ENCODE measurements at places on chromosomes 3 and 15.

DNA sequence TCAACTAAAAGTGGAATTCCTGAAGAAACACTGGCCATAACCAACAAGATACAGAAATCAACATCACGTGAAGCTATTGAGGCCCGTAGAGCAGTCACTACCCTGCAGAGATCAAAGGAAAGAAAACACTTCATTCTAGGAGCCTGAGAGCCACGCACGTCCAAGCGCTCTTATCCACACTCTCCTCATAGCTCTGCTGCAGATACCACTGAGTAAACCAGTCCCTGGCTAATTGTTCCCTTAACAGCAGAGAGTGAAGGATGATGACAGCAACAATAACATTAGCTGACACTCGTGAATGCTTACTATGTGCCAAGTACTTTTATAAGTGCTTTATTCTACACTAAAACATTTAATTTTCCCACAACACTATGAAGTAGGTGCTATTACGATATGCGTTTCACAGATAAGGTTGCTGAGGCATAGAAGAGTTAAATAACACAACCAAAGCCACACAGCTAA is 271.0 kb upstream of the GADL1 start:
- DNase-seq = no peak

DNA sequence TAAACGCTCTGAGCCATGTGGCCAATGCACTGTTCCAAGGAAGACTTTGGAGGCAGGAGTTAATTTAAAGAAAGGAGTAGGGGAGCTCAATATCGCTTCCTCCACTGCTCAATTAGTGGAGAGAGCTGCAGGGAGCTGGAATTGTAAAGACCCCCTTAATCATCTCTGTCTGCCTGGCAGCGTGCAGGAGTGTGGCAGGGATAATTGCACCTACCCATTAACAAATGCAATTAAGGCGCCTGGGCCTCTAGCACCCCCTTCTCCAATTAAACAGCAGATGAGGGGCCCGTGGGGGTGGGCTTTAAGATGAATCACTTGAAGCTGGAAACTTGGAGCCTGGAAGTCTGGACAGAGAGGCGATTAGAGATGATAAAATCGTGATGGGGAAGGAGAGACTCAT is 61.7 kb upstream of the GLCE start:
- DNase-seq = no peak

DNA sequence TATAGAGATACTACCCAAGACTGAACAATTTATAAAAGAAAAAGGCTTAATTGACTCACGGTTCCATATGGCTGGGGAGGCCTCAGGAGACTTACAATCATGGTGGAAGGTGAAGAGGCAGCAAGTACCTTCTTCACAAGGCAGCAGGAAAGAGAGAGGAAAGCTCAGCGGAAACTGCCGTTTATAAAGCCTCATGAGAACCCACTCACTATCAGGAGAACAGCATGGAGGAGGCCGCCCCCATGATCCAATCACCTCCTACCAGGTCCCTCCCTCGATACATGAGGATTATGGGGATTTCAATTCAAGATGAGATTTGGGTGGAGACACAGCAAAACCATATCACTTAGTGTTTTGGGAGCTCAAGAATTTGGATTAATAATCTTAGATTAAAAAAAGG is 240.2 kb downstream of the UACA start:
- DNase-seq = no peak

DNA sequence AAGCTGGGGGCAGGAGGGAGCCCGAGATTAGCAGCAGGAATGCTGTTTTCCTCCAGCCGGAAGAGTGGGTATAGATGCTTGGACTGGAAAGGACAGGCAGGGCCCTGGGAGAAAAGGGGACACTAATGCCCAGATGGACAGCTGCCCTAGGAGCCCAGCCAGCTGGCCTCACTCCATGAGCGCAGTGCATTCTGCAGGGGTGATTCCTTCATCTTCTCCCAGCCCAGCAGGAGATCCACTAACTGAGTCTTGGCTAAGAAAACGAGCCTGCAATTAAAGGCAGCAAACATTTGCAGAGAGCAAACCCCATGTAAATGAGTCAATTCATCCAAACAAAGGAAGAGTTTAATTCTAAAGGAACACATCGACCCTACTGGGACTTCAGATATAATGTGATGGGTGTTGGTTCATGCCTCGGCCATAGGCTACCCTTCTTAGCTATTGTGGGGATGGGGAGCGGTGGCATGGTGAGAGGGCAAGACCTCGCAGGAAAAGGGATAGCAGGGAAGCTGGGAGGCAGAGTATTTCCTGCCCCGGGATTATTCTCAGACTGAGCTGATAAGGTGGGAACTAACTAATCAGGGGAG is 13.3 kb upstream of the MINAR1 start:
- no peak for DNase-seq

DNA sequence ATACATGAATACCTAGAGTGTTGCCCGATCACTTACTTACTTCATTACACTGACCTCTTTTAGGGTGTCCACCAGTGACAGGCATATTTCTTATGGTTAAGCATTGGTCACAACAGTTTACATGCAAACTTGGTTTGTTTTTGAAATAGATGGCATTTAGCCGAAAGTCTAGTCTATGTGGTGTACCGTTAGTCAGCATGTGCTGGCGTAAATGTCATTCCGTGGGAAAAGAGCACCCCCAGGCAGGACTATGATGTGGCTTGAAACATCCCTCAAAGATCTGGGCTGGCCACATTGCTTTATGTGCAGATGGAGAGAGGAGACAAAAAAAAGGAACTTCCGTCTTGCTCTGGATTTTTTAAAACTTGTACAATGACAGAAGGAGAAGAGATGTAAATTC is 357.0 kb upstream of the ICE2 start:
- no peak for DNase-seq

DNA sequence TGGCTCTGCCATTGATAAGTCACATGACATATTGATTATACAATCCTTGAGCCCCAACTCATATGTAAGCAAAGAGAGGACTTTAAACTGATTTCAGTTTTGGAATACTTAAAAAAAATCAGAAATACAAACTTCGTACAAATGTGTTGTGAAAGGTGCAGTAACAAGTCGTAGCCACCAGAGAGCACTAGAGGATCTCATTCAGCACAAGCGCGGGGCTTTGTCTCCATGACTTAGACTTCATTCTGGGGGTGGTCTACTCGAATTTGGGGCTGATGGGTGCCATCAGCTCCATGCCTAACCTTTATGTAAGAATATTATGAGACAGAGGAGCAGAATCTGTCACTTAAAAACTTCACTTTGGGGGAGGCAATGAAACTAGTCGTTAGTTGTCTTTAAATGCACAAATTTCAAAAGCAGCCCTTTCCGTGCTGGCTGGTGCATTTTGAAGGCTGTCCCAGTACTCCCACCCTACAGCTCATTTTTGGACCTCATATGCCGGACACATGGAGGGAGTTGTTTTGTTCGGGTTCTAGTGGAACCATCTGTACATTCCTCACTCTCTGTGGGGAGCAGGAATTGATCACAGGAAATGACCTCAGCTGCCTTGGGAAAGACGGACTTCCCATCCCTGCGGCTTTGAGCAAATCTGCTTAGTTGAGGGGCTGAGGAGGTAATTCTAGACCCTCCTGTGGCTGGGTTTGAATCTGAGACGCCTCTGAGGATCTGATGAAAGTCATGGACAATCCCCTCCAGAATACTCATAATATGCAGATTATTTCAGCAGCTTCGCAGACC is 27.5 kb upstream of the MASP1 start:
- no peak for DNase-seq

GRCh38 chr3:186722457-186722856 is 5.3 kb downstream of the KNG1 start:
- DNase-seq = no peak

- no peak for DNase-seq
Measured at GRCh38 chr3:133662278-133662651, 524 bp upstream of the TOPBP1 start.

DNA sequence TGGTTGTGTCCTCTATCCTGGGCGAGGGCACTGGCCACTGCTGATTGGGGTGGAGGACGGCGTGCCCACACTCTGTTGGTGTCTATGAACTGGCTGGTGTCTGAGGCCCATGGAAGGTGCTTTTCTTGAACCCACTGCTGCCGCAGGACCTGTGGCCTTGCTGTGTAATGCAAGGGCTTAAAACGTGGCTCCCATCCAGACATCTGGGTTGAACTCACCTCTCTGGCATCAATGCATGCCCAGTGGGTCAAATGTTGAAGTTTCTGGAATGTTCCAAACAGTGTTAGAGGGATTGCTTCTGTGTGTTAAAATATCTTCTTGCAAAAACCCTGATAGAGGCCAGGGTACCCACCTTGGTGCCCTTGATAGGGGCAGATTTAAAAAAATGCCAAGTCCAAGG is 42.6 kb downstream of the FAM3D start:
- no peak for DNase-seq

- DNase-seq = no peak
Measured at GRCh38 chr3:185796431-185797107, 28.3 kb downstream of the IGF2BP2 start.

DNA sequence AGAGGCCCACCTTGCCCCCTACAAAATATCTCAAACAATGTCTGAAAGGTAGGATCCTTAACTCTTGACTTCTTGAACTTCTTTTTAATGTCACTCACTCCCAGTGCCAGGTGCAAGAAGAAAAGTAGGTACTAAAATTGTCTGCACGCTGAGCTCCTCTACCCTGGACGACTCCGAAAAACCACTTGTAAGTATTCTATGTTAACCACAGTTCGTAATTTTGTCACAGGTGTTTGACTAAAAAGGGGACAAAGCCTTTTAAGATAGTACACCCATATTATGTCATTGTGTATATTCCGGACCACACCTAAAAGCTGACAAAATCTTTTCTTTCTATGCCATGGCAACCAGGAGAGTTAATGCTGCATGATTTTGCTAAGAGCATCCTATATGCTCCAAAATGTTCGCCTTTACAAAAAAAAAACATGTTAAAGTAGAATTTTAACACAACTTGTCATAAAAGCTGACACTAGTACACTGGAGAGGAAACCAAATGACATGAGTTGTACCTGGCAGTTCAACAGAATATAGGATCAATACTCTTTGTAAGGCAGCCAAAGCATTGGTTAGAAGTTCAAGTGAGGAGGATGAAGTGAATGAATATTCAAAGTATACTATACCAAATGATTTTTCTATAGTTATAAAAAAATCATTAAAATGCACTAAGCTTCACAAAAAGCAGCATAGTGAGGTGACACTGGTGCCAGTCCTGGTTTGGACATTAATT is 210.5 kb downstream of the FOXP1 start:
- no peak for DNase-seq

GRCh38 chr3:159765860-159766294 is 222.8 kb upstream of the IL12A start:
- no peak for DNase-seq

- no peak for DNase-seq
Measured at GRCh38 chr15:64856429-64857145, 14.9 kb downstream of the PLEKHO2 start.

DNA sequence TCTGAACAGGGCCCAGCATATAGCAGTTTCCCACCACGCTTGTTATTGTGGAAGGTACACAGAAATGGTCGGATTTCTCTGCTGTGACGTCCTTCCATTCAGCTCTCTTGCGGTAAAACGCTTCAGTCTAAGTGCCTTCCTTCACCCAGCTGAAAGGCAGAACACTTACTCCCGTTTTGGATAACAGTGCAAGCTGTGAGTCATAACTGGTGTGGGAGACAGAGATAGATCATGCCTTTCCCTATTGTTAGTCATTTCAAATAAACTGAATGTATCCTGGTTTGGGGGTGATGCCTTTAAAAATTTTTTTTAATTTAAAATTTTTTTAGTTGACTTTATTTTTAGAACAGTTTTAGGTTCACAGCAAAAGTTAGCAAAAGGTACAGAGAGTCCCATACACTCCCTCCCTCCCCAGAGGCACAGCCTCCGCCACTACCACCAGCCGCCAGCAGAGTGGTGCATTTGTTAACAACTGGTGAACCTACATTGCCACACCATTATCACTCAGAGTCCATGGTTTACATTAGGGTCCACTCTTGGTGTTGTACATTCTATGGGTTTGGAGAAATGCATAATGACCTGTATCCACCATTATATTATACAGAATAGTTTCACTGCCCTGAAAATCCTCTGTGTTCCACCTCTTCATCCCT is 94.9 kb upstream of the NSMCE3 start:
- no peak for DNase-seq

GRCh38 chr15:44045217-44045616 is 149.9 kb downstream of the FRMD5 start:
- no peak for DNase-seq

DNA sequence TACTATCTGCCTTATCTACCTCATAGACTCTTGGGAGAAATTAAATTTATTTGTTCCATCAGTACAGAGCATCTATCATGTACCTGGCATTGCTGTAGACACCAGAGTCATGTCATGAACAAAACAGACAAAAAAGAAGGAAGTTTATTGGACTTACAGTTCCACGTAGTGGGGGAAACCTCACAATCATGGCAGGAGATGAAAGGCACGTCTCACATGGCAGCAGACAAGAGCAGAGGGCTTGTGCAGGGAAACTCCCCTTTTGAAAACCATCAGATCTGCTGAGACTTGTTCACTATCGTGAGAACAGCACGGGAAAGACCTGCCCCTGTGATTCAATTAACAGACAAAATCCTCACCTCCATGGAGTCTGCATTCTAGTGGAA is 25.6 kb upstream of the ACAP2 start:
- no peak for DNase-seq

- DNase-seq = no peak
Measured at GRCh38 chr3:16848007-16848406, 36.7 kb upstream of the PLCL2 start.

GRCh38 chr3:21920421-21920861 is 169.4 kb upstream of the ZNF385D start:
- DNase-seq = no peak

GRCh38 chr15:31086344-31086743 is 15.2 kb downstream of the TRPM1 start:
- no peak for DNase-seq

DNA sequence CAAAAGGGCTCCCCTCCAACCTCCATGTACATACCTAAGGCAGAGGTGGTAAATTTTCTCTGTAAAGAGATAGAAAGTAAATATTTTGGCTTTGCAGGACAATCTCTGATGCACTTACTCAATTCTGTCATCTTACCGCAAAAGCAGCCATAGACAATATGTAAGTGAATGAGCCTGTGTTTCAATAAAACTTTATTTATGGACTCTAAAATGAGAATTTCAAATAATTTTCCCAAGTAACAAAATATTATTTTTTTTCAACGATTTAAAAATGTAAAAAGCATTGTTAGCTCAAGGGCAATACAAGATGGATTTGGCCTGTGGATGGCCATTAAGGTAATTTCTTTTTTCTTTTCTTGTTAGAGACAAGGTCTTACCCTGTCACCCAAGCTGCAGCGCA is 44.7 kb downstream of the SHQ1 start:
- no peak for DNase-seq

DNA sequence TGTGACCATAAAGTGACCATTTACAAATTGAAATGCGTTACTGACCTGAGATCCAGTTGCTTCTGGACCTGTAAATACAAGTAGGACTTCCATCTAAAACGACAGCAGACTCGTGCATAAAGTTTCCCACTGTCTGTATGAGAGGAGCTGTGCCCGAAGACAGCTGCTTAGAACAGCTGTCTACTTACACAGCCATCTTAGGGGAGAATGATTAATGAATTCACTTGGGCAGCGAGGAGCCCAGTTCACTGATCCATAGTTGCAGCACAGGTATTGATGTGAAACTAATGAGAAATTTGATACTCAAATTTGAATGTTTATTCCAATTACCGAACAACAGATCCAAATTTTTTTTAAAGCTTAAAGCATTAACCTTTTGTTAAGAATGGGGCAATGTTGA is 748.1 kb downstream of the NR2F2 start:
- no peak for DNase-seq

Data from T-helper 22 cell (primary cell).